ENCODE measurements at places on chromosomes 1 and 21. TPM values are rescaled to one million over a fixed set of nuclear protein-coding genes. Genes with fewer than 3 reads are reported as not detected.

Gene SAMSN1
- polyA plus RNA-seq = 0.83 TPM

Gene SHISA4
- 3.7 TPM for polyA plus RNA-seq

Gene C1orf56
- 1.7 TPM for polyA plus RNA-seq

Gene CLEC20A
- not detected for polyA plus RNA-seq

Gene TMEM61
- 0.84 TPM for polyA plus RNA-seq

Gene LMX1A
- 0.10 TPM for polyA plus RNA-seq

Gene NEK2
- 4.7 TPM for polyA plus RNA-seq

Gene TMEM167B
- polyA plus RNA-seq = 14.7 TPM

Gene EFNA3
- 21.7 TPM for polyA plus RNA-seq

Gene KCNE2
- 0.07 TPM for polyA plus RNA-seq

Gene SYT2
- polyA plus RNA-seq = 0.04 TPM

Gene REN
- 0.27 TPM for polyA plus RNA-seq
